ENCODE measurements at places on chromosomes 13 and 19.

GRCh38 chr13:24505756-24506155 is 6.8 kb downstream of the PARP4 start:
- no peak overlapping the region for H3K4me3 ChIP-seq
- no peak for DNase-seq
- peaks cover 12% of the 10 kb centered on the region for H3K36me3 ChIP-seq
- peaks cover 3% of the 10 kb centered on the region for H3K4me1 ChIP-seq
- H3K27me3 ChIP-seq = no peaks in the 10 kb centered on the region

DNA sequence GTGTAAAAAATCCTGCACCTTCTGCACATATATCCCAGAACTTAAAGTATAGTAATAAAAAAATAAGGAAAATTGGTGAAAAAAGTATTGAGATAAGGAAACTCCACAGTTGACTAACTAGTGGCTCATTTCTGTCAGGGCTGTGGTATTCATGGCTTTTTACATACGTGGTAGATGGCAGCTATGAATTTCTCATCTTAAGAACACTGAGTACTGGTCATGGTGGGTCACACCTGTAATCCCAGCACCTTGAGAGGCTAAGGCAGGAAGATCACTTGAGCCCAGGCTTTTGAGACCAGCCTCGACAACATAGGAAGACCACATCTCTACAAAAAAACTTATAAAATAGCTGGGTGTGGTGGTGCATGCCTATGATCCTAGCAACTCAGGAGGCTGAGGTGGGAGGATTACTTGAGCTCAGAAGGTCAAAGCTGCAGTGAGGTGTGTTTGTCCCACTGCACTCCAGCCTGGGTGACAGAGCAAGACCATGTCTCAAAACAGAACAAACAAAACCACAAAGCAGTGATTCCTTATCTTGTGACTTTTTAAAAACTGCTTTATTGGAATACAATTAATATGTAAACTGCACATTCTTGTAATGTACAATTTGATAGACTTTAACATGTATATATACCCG is 16.8 kb downstream of the SLAIN1 start:
- H3K27me3 ChIP-seq = no peaks in the 10 kb centered on the region
- H3K27ac ChIP-seq = no peak overlapping the region
- no peaks in the 10 kb centered on the region for H3K4me1 ChIP-seq
- DNase-seq = no peak

DNA sequence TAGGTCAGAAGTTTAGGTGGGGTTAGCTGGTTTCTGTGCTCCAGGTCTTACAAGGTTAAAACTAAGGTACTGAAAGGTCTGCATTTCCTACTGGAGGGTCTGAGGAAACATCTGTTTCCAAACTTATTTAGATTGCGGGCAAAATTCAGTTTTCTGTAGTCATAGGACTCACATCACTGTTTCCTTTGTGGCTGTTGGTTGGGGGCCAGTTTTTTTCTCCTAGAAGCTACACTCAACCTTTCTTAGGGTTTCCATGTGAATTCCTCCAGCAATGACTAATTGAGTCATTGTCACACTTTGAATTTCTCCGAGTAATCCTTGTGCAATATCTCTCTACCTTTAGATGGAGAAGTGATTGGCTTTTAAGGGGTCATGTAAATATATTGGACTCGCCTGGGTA is 773.4 kb upstream of the SLITRK1 start:
- no peak for DNase-seq
- no peak overlapping the region for H3K4me3 ChIP-seq
- H3K36me3 ChIP-seq = no peaks in the 10 kb centered on the region

GRCh38 chr13:74136084-74136658 is 2.0 kb upstream of the KLF12 start:
- no peaks in the 10 kb centered on the region for H3K27me3 ChIP-seq
- DNase-seq = peak; percentile 26
- peak overlapping the region; percentile 93 for H3K4me3 ChIP-seq
- no peaks in the 10 kb centered on the region for H3K36me3 ChIP-seq
- H3K27ac ChIP-seq = peak overlapping the region; percentile 97
- H3K4me1 ChIP-seq = peaks cover 2% of the 10 kb centered on the region

DNA sequence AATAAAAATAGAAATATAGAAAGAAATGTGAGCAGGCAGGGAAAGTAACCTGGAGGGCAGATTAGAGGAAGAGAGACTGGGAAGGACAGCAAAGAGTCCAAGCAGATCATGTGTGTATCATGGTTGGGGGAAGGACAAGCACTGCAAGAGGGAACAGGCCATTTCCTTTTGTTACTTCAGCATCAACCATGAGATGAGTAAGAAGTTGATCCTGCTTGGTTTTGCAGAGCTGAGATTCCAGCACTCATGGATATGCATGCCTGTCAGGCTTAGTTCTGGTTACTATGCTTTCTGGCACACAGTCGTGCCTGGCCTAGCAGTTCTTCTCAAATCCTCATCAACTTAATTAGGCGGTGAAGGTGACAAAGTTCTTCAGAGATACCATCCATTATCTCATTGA is 18.1 kb downstream of the NALCN start:
- DNase-seq = no peak
- H3K27ac ChIP-seq = no peak overlapping the region
- H3K36me3 ChIP-seq = no peaks in the 10 kb centered on the region
- no peak overlapping the region for H3K4me3 ChIP-seq
- no peaks in the 10 kb centered on the region for H3K27me3 ChIP-seq

- no peaks in the 10 kb centered on the region for H3K36me3 ChIP-seq
- H3K4me1 ChIP-seq = no peaks in the 10 kb centered on the region
- DNase-seq = no peak
- H3K4me3 ChIP-seq = no peak overlapping the region
- H3K27me3 ChIP-seq = no peaks in the 10 kb centered on the region
Observed at GRCh38 chr19:54074851-54075250, 6.3 kb downstream of the TARM1 start.
